A549 treated with DMSO at 1 μM for 4 hours (cell line): ENCODE measurements at places on chromosomes 1 and 21. TPM values are rescaled to one million over a fixed set of nuclear protein-coding genes. Genes with fewer than 3 reads are reported as not detected.

The TAF12 gene
- total RNA-seq: 11.9 to 15.1 TPM (median 14.3 TPM) in 5 replicates

The SLC26A9 gene
- 0.04 to 0.14 TPM (median 0.08 TPM) in 5 replicates for total RNA-seq

The BSND gene
- not detected in 5 replicates for total RNA-seq

The MRPS21 gene
- 79.5 to 91.7 TPM (median 80.4 TPM) in 5 replicates for total RNA-seq

The VAV3 gene
- total RNA-seq: 1.5 to 2.9 TPM (median 1.7 TPM) in 5 replicates

The NBPF12 gene
- 5.2 to 7.4 TPM (median 7.0 TPM) in 5 replicates for total RNA-seq

The KIF26B gene
- 0.02 to 0.14 TPM (median 0.05 TPM) in 5 replicates for total RNA-seq

The KRTAP21-1 gene
- not detected in 5 replicates for total RNA-seq

The IL20 gene
- not detected in 5 replicates for total RNA-seq

The SYCP1 gene
- not detected in 5 replicates for total RNA-seq

The OPRD1 gene
- 0.03 to 0.06 TPM (median 0.05 TPM) in 5 replicates for total RNA-seq

The ZMYND12 gene
- total RNA-seq: 0.17 to 0.53 TPM (median 0.44 TPM) in 5 replicates

The CCDC27 gene
- total RNA-seq: not detected in 5 replicates

The INAVA gene
- total RNA-seq: 40.0 to 45.9 TPM (median 41.7 TPM) in 5 replicates

The DRAXIN gene
- 0.09 to 0.23 TPM (median 0.17 TPM) in 5 replicates for total RNA-seq

The PROK1 gene
- not detected in 5 replicates for total RNA-seq

The FCRLB gene
- total RNA-seq: 1.2 to 1.9 TPM (median 1.7 TPM) in 5 replicates

The CSMD2 gene
- not detected in 5 replicates for total RNA-seq

The DR1 gene
- total RNA-seq: 28.5 to 42.7 TPM (median 37.5 TPM) in 5 replicates

The DMRTA2 gene
- 0.14 to 0.26 TPM (median 0.18 TPM) in 5 replicates for total RNA-seq

The LCE2D gene
- not detected in 5 replicates for total RNA-seq

The RXFP4 gene
- not detected in 5 replicates for total RNA-seq

The LAPTM5 gene
- total RNA-seq: 0.07 to 0.36 TPM (median 0.14 TPM) in 5 replicates

The PAPPA2 gene
- total RNA-seq: 0.01 to 0.03 TPM in 2 of 5 replicates, not detected in the others

The GJA4 gene
- total RNA-seq: not detected in 5 replicates

The TRIM62 gene
- total RNA-seq: 2.2 to 2.6 TPM (median 2.5 TPM) in 5 replicates

The IBA57 gene
- total RNA-seq: 4.9 to 7.5 TPM (median 5.7 TPM) in 5 replicates

The FCRL1 gene
- total RNA-seq: not detected in 5 replicates

The CHI3L1 gene
- not detected in 5 replicates for total RNA-seq

The OR10J1 gene
- not detected in 5 replicates for total RNA-seq

The PLEKHA6 gene
- 21.1 to 30.6 TPM (median 26.1 TPM) in 5 replicates for total RNA-seq

The TSPAN1 gene
- total RNA-seq: 1.8 to 2.7 TPM (median 2.3 TPM) in 5 replicates

The TMPRSS15 gene
- total RNA-seq: not detected in 5 replicates

The CR1L gene
- not detected in 5 replicates for total RNA-seq

The GPA33 gene
- not detected in 5 replicates for total RNA-seq

The OR2T4 gene
- not detected in 5 replicates for total RNA-seq

The BLACAT1 gene
- 0.03 to 0.07 TPM in 2 of 5 replicates, not detected in the others for total RNA-seq

The C1orf74 gene
- 1.3 to 2.1 TPM (median 1.8 TPM) in 5 replicates for total RNA-seq

The SLC5A9 gene
- 0.08 TPM in 1 of 5 replicates, not detected in the others for total RNA-seq

The GUCA2A gene
- not detected in 5 replicates for total RNA-seq

The RAB3GAP2 gene
- total RNA-seq: 11.2 to 15.7 TPM (median 14.1 TPM) in 5 replicates

The LPAR3 gene
- total RNA-seq: 0.10 to 0.46 TPM (median 0.32 TPM) in 5 replicates

The DMBX1 gene
- 0.67 to 1.3 TPM (median 1.1 TPM) in 5 replicates for total RNA-seq

The LCE1A gene
- total RNA-seq: not detected in 5 replicates

The TNFRSF1B gene
- total RNA-seq: 0.28 to 0.62 TPM (median 0.33 TPM) in 5 replicates

The KCNQ4 gene
- 0.17 to 0.25 TPM (median 0.17 TPM) in 5 replicates for total RNA-seq

The KCNK2 gene
- 0.11 to 0.28 TPM (median 0.22 TPM) in 3 of 5 replicates, not detected in the others for total RNA-seq

The C8A gene
- total RNA-seq: not detected in 5 replicates

The AJAP1 gene
- total RNA-seq: not detected in 5 replicates

The CSDE1 gene
- total RNA-seq: 128 to 163 TPM (median 146 TPM) in 5 replicates
